BJ (cell line): ENCODE measurements at places on chromosomes 3 and 15.

GRCh38 chr15:65381445-65382145, 3.8 kb upstream of the IGDCC3 start:
- DNase-seq = no peak

- DNase-seq = peak; percentile 45
Measured at GRCh38 chr3:136750897-136751315, 1.3 kb downstream of the STAG1 start.

DNA sequence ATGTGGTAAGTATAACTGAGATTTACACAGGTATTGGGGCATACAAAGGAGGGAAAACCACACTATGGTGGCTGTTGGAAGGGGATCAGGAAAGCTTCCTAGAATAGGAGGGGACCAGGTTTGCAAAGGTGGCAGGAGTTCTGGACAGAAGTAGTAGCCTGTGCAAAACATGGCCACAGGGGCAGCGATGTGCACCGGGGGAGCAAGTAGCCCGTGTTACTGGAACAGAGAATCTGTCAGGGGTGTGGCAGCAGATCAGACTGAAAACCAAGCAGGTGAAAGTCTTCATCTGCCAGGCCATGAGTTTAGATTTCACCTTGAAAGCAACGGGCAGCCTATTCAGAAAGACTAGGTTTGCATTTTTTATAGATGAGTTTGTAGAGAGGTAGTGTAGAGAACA, 182.3 kb upstream of the LPP start:
- DNase-seq = no peak

DNA sequence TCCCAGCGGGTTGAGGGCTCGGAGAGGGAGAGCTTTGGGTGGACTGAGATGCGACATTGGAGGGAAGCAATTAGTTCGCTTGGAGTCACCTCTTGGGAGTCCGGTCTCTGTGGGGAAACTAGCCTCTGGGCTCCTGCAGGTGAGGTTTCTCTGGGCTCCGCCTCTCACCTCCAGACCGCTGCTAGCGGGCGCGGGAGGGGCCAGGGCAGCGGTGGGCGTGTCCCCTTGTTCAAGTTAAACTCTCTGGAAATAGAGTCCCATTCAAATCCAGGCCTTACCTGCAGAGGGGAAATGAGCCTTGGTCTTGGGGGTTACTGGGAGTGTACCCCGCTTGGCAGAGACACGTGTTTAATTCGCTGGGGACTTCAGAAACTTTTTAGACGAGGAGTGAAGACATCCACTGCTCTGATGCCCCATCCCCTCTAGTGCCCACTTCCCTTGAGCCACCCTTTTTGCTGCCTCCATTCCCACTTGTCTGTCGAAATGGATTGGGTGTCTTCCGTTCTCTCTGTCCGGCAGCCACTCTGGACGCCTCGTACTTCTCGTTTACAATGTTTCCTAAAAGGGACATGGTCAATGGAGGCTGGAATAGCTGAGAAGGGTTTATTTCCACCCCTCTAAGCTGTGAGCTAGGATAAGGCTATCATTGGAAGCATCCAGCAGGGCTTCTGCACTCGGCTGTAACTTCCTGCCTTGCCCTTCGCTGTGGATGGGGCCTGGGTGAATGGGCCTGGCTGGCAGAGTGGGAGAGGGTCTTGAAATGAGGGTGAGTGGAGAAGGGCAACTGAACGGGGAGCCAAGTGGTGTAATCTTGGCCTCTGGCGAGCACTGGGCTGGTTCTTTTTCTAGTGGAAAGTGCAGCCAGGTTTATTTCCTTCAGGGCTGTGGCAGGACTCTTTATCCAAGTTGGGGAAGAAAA, 1.1 kb downstream of the MITF start:
- no peak for DNase-seq

DNA sequence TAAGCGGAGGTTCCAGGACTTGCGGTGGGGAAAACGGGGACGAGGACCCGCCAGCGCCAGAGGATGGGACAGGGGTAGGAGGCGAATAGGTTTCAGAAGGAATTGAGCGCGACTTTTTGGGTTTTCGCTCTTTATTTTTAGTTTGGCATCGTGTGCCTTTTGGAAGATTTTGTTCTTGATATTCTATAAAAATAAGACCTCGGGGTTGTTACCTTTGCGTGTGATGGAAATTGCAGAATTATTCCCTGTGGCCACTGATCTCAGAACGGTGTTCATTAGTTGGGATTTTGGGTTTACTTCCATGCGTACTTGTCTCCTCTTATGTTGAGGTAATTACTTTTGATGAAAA, 453 bp upstream of the CCDC14 start:
- DNase-seq = no peak

- no peak for DNase-seq
Measured at GRCh38 chr3:53787016-53787415, 59.2 kb downstream of the CHDH start.

- no peak for DNase-seq
Measured at GRCh38 chr15:92444631-92445030, 51.0 kb downstream of the ST8SIA2 start.

DNA sequence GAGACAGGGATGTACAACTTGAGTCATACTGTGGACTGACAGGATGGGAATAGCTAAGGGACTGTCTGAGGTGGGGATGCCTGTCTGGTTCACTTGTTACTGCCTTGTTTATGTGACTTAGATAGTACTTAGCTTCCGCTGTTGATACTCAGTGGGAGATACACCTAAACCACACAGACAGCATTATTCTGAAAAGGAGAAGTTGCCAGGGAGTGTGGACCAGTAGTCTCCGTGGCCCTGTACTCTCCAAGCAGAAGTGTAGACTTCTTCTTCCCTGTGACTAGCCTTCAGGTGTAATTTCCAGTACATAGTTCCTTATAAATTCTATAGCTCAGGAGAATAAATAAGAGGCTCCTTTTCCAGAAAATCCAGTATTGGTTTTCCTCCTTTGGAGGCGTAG, 5.1 kb downstream of the HIGD2B start:
- DNase-seq = no peak
